Activated T-cell treated with anti-CD3 and anti-CD28 coated beads for 1 hour (primary cell): ENCODE measurements at places on chromosomes 1 and 21.

DNA sequence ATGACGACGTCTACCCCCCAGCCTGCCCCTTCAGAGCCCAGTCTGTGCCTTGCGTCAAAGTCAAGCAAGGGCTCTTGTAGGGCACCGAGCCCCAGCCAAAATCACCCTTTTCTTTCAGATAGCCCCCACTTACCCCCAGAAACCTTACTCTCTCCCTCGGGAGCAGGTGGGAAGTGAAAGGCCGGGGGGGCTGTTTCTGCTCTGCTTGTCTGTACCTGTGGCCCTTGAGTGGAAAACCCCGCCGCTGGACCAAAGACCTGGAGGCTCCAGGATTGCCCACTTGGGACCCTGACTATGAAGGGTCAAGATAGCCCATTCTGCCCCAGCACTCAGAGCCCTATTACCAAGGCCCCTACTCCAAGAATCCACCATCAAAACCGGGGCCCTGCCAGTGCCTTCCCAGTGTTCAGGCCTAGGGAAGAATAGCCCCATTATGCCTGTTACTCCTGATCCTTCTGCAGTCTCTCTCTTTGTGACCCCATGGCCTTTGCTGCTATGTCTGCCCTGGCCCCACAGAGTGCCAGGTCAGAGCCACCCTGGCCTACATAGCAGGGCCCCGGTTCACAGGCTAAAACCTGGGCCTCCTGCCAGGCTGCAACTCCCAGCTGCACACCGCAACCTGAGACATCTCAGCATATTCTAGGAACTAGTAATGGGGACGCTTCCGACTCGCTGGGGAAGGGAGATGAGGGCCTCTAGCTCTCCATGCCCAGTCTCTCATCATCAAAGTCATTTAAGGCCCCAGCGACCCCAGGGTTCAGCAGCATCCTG, 22.2 kb upstream of the HPDL start:
- no peak for DNase-seq

DNA sequence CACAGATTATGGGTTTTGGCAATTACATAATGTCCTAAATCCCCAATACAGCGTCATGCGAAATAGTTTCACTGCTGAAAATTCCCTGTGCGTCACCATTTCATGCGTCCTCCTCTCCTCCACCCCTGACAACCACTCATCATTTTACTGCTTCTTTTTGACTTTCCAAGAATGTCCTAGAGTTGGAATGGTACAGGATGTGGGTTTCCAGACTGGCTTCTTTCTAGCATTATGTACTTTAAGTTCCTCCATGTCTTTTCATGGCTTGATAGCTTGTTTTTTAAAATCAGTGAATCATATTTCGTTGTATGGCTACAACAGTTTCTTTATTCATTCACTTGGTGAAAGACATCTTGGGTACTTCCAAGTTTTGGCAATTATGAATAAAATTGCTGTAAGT, 7.4 kb downstream of the NBPF3 start:
- DNase-seq: no peak

DNA sequence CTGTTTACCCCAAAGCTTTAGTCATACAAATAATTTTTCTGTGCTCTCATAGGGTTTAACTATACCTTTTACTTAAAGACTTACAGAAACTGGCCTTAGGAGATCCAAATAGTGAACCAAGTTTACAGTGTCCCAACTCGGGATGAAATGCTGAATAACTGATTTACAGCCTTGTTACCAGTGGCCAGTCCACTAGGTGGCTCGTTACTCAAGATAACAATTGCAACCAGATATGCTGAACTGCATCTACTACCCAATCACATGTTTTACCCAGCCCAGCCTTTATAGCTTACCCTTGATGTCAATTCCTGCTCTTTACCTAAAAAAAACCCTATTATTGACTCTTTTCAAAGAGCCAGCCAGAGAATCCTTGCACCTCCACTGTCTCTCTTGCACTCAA, 1148.8 kb upstream of the ADGRL4 start:
- no peak for DNase-seq

DNA sequence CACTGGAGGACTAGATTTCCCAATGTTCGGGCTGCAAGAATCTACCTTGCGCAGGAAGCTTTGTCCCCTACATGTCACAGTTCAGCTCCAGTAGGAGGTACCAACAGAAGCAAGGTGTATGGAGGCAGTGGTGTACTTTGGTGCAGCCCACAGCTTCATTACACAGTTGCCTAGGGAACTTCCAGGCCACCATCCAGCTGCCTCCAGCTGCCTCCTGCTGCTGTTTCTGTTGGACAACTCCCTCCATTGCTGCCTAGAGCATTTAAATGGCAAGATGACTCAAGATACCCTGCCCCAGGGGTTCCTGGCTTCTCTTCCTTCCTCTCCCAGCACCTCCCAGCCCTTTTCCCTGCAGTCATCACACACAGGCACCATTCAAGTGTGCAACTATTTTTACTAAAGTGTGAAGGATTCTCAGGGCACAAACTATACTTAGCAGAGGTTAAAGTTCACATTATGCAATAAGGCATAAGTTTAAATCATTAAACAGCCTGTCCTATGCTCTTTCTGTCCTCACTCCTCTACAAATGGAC, 39.0 kb upstream of the ATP1A1 start:
- no peak for DNase-seq

GRCh38 chr21:37862536-37862935, 53.7 kb downstream of the KCNJ6 start:
- no peak for DNase-seq

DNA sequence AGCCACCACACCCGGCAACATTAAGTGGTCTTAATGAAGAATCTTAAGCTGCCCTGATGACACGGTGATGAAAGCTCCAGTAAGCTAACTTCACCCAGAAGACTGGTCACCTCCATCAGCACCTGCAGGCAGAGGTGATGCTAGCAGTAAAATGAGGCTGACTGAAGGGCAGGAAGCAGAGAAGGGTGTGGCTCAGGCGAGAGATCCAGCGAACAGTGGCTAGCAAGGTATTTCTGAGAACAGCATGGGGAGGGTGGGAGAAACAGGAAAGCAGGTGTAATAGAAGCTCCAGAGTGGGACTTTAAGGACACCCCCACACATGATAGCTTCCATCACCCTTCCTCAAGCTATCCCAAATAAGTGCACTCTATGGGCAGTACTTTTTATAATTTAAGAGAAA, 15.9 kb upstream of the DISP1 start:
- no peak for DNase-seq

DNA sequence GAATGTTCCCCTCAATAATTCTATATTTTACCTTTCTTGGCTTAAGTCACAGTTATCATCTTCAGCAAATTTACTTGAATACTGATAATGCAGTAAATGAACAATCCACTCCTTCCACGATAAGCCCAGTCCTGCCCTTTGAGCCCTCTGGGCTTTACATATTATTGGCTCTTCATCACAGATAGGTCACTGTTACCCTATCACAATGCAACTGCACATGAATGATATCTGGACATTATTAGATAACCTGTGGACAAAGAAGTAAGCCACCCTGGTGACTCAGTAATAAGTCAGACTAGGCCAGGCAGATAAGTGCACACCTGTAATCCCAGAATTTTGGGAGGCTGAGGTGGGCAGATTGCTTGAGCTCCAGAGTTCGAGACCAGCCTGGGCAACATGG, 69.4 kb downstream of the SPATA6 start:
- no peak for DNase-seq

- DNase-seq: no peak
Observed at GRCh38 chr1:94755675-94756074, 64.5 kb upstream of the SLC44A3 start.

DNA sequence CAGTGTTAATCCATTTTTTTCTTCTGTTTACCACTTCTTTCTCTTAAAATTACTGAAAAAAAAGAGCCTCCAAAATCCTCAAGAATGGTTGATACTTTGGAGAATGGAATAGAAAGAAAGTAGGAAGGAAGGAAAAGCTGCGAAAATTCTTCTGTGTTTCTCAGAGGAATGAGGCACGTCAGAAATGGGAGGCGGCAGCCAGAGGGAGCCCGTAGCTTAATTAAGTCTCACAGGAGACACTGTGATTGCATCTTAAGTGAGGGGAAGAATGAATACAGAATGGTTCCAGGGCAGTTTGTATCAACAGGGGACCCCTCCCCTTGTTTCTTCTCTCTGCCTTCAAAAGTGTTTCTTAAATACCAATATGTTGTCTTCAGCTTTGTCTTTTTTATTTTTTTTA, 1099.5 kb downstream of the PLA2G4A start:
- no peak for DNase-seq

- DNase-seq: no peak
Observed at GRCh38 chr1:229887043-229887822, 179.8 kb upstream of the GALNT2 start.

GRCh38 chr1:151596166-151596953, 15.5 kb upstream of the SNX27 start:
- no peak for DNase-seq

DNA sequence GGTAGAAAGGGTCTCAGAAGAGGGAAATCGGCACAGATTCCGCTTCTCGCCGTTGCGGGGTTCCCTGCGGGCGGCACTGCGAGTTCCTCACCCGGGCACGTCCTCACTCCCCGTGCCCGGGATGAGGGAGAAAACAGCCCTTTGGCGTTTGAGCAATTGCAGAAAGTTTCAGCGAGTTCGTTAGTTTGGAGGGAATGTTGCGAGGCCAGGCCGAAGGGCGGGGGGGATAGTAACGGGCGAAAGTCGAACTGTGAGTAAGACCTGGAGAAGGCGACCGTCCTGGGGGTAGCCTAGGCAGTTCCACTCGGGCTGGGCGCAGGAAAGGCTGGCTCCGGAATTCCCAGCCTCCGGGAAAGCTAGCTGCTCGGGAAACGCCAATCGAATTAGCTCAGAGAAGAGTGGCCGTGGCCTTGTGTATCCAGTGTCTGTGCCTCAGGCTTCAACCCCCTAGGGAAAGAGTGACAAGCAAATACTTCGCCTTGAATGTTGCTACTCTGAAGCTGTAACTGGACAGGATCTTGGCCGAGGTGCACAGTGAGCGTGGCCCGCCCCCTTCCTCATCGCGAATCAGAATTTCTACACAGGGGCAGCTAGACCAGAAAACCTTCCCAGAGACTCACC, 787 bp downstream of the PTGFR start:
- no peak for DNase-seq
